ENCODE measurements at places on chromosomes 5 and 9.

DNA sequence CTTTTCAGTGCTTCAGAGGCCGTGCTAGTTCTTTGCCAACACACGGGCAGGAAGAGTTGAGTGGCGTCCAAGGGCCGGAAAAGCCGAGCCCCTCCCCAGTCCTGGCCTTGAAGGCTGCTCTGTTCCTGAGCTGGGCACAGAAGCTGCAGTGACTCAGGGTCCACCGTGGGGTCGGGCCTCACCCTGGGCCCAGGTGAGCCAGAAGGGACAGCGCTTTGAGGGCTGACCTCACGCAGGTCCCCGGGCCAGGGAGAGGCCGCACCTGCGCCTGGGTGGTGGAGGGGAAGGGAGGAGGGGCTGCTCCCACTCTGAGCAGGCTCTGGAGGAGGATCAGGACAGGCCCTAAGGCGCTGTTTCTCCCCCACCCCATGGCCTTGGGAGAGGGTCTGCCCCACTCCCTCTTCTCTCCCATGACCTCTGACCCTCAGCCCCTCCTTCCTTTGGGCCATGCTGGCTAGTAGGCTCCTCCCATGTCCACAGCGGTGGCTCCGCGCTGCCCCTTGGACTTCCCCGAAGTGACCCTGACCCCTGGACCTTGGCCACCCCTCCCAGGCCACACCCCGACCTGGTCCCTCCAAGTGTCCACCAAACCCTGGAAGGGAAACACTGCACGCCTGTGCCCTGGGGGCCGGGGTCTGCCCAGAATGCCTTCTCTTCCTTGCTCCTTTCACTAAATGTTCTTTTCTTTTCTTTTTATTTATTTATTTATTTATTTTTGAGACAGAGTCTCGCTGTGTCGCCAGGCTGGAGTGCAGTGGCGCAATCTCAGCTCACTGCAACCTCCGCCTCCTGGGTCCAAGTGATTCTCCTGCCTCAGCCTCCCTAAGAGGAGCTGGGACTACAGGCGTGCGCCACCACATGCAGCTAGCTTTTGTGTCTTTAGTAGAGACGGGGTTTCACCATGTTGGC, 19.7 kb upstream of the SLC6A19 start:
- DNase-seq = no peak

DNA sequence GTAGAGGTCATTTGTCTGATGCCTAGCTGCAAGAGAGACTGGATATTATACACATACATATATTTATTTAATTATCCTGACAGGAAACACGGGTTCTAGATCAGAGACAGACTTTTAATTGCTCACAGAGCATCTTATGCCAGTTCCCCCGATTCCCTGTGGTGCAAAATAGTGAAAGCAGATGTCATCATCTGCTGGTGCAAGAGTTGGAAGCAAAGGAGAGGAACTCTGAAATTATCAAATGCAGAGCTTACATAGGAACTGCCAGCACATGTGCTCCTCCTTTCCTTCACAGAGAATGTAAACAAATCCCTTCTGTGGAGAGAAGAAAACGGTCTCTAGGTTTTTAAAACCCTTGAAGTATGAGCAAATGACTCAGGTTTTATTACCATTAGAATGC, 69.3 kb downstream of the DTWD2 start:
- DNase-seq = no peak

- DNase-seq = no peak
Measured at GRCh38 chr5:109931049-109931780, 241.5 kb downstream of the MAN2A1 start.

GRCh38 chr5:132269635-132270334, 12.3 kb downstream of the PDLIM4 start:
- no peak for DNase-seq

GRCh38 chr9:16262477-16263261, 607.8 kb downstream of the BNC2 start:
- DNase-seq = no peak

DNA sequence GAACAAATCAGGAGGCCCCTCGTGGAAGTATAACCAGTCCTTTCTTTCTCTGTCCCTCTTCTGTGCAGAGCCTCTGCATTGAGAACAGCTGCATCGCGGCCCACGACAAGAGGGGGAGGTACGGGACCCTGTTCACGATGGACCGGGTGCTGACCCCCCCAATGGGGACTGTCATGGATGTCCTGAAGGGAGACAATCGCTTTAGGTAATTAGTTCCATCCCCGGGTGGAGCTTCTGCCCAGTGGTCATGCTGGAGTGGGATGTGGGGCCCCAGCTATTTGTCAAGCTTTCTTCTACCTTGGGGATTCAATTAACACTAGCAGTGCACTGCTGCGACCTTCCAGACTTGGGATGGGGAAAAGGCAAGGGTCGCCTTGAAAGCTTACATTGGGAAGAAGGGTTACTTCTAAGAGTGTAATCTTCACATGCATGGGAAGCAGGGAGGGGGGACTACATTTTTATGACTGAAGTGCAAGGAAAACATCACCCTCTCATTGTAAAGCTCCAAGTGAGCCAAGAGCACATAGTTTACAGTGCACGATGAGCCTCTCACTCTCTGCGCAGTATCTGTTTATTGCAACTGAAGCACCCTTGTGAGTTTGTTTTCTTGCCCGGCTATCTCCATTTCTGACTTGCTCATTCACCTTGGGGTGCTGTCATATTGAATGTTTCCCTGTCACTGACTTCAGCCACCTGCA, 27.0 kb downstream of the TGFBI start:
- DNase-seq = no peak

DNA sequence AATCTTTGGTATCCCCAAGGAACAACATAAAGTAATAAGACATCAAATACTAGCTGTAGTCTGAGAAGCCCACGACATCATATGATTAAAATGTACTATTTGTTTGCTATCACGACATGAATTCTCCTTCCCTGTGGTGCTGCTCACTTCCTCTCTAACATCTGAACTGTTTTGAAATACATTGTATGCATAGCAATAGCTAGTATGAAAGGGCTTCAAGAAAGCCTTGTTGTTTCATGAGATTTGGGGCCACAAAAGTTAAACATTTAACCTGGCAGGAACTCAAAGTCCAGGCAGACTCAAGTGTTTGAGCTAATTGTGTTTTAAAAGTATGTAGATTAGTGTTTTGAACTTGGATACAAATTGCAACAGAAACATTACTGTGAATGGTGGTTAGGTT, 237.4 kb upstream of the PTGER4 start:
- no peak for DNase-seq

- DNase-seq = no peak
Measured at GRCh38 chr9:2466703-2467102, 154.9 kb upstream of the VLDLR start.

- DNase-seq = no peak
Measured at GRCh38 chr5:73030995-73031394, 75.2 kb downstream of the FCHO2 start.

- no peak for DNase-seq
Measured at GRCh38 chr9:115524453-115525059, 406.6 kb upstream of the TNC start.

GRCh38 chr9:88776717-88777497, 214.4 kb upstream of the S1PR3 start:
- no peak for DNase-seq

- DNase-seq = no peak
Measured at GRCh38 chr5:97243353-97243752, 60.3 kb upstream of the RIOK2 start.

- DNase-seq = no peak
Measured at GRCh38 chr9:29865764-29866313, 2292.6 kb upstream of the C9orf72 start.

DNA sequence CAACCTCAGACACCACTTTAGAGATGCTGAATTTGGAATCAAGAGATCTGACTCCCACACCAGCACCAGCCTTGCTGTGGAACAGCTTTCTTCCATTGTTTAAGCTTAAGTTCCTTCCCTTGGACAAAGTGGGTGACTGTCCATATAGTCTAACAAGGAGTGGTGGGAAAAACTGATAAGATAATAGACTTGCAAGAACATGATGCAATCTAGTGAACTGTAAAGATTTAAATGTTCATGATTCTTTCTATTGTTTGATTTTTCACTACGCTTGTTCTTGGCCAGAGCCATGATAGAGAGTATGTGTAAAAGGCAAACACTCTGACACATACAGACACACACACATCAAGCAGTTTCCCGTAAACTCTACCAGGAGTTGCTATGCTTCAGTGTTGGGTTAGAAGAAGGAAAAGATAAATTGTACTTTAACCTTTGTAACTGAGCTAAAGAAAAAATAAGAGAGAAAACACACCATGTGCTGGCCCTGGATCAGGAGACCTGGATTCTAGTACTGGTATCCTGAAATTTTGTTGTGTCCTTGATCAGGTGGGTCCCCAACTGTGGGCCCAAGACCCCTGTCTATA, 94.3 kb downstream of the PAPPA start:
- no peak for DNase-seq

- DNase-seq = no peak
Measured at GRCh38 chr9:76510041-76510440, 51.1 kb downstream of the GCNT1 start.

DNA sequence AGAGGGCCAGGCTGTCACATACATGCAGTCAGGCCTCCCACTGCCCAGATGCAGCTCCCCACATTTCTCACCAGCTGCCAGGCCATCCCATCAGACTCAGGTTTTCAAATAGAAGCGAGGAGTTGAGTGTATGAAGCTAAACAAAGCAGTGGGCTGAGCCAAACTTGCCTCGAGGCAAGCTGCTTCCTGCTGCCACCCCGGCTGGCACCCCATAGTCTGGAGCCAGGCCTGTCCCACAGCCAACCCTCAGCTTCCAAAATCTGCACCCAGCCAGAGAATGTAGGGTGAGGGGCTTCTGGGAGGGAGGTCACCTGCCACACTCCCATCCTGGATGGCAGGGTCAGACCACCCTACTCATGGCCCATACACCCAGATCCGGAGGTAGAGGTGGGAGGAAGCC, 22.3 kb upstream of the ALDH1B1 start:
- no peak for DNase-seq

- DNase-seq = no peak
Measured at GRCh38 chr5:64688965-64689364, 1.3 kb upstream of the SHISAL2B start.

GRCh38 chr9:35424356-35425352, 65.3 kb upstream of the RUSC2 start:
- DNase-seq = no peak

GRCh38 chr5:9405196-9405754, 140.6 kb downstream of the SEMA5A start:
- no peak for DNase-seq

DNA sequence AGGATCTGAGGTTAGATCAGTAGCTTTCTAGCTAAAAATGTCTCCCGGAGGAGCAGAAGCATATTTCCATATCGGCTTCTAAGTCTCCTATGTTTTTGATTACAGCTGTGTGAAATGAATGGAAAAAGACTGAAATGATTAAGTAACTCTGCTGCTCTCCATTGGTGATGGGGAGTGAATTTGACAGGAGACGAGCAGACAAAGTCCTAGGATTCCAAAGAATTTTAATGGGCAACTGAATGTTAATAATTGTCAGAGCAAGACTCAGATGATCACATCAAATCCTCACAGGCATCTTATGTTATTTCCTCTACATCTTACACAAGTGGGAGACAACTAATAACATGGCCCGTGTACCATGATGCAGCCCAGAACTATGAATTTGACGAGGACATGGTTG, 66.8 kb downstream of the LIX1 start:
- DNase-seq = no peak

DNA sequence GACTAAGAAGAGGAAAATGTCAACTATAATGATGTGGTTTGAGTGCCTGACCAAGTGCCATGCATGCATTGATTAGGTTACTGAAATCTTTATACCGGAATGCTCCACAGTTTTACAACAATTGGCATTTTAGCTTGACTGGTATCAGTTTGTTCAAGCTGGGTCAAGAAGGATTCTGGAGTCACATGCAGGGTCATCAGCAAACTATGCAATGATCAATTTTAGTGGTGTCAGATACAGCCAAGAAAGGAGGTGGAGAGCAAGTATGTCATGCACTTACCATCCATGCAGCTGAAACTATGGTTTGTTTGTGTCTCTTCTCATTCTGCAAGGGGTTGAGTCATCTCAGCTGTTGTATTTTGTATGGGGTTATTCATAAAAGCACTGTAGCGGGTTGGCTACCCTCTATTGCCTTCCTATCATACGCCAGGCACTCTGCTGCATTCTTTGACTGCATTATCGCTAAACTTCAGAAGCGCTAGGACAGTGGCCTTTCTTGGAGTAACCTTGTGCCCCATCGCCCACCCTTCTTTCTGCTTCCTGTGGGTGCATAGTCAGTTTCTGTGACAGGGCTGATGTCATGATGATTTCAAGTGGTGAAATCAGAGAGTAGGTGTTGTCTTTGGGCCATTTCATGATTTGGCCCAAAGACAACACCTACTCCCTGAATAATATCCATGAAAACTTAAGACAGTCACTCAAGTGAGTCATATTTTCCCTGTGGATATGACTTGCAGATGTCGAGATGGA, 145.4 kb downstream of the MTX3 start:
- DNase-seq = no peak

- DNase-seq = no peak
Measured at GRCh38 chr5:35561396-35561795, 56.3 kb upstream of the SPEF2 start.

DNA sequence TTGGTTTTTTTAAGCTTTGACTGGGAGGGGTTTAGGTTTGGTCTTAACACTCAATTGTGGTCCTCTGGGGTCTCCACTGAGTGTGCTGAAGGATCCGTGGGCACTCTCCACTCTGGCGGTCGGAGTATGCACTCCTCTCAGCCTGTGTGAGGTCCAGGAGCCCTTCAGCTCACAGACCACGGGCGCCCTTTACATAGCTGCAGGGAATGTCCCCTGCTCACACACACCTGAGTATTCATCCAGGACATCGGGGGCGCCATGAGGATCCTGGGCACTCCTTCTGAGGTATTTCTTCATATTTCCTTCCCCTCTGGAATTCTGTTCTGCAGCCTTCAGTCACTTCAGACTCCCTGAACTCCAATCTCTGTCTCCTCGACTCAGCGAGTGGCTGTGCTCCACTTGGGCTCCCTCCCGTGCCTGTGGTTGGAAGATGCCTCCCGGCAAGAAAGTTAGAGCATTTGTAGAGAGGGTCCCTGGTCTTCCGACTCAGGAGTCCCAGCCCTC, 12.5 kb downstream of the TRIP13 start:
- DNase-seq = no peak

DNA sequence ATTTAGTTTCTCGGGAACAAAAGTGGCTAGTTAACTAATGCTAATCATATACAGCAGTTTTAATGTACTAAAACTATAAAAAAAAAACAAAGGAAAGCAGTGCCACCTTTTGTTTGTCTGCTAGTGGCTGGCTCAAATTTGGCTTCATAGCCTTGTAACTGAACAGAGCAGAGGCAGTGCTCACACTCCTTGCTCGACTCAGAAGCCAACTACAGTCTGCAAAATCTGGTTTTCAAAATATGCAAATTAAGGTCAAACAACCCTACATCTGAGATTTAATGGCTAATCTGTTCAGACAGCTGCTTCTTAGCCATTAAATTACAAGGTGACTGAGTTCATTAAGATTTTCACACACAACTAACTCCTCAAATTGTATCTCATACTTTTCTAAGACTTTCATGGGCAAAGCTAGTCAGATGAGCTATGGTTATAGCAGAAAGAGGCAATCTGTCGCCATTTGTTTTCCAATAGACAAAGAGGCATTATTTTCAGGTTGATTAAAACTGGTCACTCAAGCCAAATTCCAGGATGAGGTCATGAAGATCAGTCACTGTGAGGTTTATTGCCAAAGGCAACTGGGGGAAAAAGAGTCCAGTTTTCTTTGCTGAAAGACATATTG, 56.8 kb upstream of the EPB41L4A start:
- no peak for DNase-seq

GRCh38 chr9:130437011-130437789, 7.6 kb upstream of the ASS1 start:
- no peak for DNase-seq

GRCh38 chr5:42875785-42876374, 64.2 kb upstream of the SELENOP start:
- no peak for DNase-seq

All from stimulated activated CD8-positive, alpha-beta memory T cell treated with anti-CD3 and anti-CD28 coated beads, Interleukin-2, amount 100 ng/mL, for 1 hour (primary cell).